ENCODE measurements at places on chromosomes 12 and 14.

GRCh38 chr14:76773188-76773885 lies 12.1 kb downstream of the VASH1 start:
- peak; percentile 40 for DNase-seq

DNA sequence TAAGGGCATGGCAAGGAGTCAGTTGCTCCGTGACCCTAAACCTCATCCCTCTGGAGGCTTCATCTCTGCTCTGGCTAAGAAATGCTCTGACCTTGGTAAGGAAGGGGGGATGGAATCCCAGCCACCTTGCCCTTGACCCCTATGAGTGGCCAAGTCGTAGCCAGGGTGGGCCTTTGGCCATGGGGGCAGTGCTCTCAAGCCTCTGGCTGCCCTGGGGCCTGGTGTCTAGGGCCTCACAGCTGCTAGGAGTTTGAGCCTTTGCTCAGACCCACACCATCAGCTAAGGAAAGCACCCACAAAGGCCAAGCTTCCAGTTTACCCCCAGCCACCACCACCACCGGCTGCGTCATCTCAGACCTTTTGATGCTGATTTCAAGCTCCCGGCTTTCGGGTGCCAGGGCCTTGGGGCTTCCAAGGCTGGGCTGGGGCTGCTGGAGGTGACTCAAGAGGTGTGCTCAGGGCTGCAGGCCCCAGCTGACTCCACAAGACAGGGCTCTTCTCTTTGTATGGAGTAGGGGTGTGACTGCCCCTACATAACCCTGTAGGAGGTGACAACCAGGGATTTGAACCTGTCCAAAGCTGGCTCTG lies 3.7 kb downstream of the ASB2 start:
- DNase-seq = no peak

DNA sequence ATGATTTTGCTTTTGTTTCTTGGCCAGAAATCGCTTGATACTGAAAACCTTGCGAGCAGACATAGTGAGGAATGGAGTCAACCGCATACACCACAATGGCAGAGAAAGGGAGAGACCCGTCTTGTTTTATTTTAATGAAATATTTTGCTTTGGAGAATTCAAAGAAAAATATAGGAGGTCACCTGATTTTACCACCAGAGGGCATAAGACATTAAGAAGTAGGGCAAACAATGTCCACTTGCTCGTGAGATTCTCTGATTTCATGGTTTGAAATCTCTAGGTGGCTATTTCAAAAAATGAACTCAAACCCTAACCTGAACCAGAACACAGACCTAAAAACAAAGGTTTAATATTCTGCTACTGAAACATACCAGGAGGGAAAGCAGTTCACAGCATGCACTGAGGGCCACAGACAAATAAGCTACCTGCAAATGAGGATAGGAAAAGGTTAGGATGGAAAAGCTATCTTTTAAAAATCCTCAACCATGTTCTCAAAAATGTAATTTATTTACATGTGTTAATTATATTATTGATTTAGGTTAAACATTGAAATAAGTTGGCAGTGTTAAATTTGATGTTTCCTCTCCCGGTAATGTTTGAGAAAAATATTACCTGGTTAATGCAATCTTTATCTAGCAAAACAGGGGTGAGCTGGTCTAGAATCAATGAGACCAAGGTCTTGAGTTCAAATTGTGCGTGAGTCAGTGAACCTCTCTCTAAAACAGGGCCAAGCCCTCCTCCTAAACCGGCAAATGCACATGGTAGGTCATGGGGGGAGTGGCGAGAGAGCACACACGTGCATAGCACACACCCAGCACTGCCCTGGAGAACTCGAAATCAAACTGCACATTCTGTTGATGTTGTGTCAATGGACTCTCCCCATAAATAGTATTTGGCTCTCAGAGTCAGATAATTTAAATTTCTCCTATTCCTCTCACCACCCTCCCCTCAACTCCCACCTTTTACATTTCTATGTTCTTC lies 12.5 kb downstream of the IFNG-AS1 start:
- DNase-seq = no peak

DNA sequence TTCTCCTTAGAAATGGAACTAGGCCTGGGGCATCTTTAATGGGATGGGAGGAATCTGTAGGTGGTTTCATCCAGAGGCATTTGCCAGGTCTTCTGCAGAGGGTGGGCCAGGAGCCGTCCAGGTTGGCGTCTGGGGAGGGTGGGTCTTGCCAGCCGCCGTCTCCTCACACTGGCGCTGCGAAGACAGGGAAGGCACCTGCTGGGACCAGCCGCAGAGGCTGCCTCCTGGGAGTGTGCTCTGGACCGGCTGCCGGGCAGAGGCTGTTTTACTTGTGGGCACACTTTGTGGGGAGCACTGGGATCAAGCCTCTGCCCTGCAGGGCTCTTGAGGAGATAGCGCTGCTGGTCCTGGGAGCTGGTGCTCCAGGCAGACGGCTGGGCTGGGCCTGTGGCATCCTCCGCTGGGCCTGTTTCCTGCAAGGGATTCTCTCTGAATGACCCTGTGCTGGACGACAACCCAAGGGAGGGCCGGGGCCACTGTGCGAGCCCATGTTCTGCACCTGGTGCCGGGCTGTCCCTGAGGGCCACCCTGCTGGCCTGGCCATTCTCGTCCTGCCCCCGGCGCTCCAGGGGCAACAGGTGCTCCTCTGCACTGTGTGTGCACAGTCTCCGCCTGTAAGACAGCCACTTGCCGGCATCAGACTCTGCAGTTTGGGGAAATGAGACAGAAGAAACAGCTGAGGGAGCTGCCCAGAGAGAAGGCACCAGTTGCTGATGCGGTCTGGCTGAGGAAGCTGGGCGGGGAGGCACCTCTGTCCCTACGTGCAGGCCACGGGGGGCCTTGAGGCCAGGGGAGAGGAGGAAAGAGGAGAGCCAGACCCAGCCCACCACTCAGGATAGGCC lies 10.0 kb upstream of the TEX22 start:
- DNase-seq = no peak

DNA sequence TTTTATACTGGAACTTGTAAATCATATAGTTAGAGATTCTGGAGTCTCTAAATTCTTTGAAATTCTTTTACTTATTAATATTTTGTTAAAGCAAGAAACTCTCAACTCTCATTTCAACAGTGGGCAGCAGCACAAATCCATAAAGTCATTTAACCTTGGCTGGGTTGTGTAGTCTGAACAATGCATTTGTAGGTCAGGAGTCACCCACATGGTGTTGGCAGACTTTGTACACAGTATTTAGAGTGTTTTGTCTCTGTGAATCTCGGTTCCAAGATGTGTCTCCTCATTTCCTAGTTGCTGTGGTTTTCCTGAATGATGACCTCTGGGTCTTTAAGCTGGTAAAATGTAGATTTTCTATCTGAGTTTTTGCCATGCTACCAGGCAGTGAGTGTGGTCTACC lies 20.8 kb upstream of the STRAP start:
- no peak for DNase-seq
